ENCODE measurements at places on chromosomes 7 and 10.

- DNase-seq: no peak
These were observed 187.6 kb downstream of the PFKFB3 start for GRCh38 chr10:6390213-6390845.

GRCh38 chr10:72015841-72016240 is 51.6 kb downstream of the CHST3 start:
- no peak for DNase-seq

GRCh38 chr7:20541608-20542349 is 73.7 kb upstream of the ABCB5 start:
- no peak for DNase-seq

DNA sequence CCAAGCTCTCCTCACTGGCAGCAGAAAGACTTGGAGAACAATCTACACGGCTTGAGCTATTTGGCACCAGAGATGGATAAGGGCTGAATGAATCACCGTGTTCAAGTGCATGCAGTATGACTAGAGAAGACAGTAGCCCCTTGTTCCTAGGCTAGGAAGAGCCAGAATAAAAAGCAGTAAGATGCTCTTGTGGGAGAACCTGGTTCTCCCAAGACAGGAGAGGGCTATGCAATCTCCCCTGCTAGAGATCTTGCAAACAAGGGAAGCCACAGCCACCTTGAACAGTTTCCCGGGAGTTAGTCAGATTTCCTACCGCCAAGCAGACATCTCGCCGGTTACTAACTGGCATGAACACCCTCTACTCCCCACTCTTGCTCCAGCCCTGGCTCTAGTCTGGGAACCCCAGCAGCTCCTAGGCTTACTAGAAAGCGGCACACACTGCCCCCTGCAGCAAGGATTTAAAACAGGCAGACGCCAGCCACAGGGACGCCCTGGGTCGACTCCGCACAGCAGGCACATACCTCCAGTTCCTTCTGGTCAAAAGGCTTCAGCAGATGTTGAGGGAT is 107.3 kb downstream of the SMURF1 start:
- peak; percentile 43 for DNase-seq

DNA sequence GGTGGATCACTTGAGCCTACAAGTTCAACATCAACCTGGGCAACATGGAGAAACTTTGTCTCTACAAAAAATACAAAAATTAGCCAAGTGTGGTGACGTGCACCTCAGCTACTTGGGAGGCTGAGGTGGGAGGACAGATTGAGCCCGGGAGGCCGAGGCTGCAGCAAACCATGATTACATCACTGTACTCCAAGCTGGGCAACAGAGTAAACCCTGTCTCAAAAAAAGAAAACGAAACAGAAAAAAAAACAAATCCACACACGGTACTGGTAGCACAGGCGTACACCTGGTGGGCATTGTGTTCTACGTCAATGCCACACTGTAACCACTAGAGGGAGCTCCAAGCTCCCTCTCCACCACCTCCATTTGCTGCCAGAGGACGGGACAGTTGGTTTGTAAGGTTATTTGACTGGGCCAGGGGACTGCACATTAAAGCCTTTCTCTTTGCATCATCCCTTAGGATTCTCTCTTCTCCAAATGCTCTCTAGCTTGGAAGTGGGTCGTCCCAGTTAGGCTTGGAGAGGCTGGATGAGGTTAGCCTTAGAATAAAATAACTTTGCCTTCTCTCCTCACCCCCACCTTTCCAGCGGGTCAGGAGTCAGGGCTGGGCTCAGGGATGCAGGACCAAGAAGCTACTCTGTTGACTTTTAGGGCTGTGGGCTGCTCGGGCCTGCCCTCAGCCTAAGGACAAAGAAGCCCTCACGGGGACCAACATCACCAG is 130.8 kb downstream of the SORBS1 start:
- DNase-seq: peak; percentile 81

DNA sequence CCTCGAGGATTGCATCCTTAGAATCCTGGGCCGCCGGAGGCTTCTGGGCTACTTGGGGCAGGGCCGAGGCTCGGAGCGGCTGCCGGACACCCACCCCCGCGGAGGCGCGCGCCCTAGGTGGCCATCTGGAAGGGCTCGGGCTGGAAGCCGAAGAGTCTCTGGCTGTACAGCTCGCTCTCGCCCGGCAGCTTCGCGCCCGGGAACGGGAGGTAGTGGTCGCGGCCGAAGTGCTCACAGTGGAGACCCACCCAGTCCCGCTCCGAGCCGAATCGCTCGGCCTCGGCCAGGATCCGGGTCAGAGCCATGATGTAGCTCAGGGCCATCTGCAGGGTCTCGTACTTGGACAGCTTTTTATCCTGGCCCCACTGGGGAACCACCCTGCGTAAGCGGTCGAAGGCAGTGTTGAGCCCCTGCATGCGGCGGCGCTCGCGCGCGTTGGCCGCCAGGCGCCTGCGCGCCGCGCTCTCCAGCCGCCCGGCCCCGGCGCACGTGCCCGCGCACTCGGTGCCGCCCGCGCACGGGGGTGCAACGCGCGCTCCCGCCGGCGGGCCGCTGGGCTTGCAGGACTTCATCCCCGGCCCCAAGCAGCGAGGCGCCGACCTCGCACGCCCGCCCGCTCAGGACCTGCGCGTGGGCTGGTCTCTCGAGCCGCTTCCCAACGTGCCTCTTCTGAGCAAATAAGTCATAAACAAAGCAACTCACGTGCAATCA is 652 bp downstream of the ATOH7 start:
- peak; percentile 72 for DNase-seq

DNA sequence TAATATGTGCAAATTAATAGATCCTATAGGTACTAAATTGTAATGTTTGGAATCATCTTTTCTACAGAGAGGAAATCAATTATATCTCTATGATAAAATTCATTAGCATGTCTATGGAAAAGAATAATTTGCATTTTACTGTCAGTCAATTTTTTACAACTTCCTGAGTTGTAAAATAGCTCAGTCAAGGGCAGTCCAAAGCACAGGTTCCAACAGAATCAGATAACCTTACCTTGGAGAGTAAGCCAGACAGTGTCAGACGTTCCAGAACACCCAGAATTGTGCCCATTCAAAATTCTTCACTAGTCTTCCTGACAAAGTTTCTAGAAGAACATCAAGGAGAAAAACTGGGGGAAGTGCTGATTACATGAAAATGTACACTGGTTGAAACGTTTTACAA is 31.1 kb upstream of the IMMP2L start:
- no peak for DNase-seq

DNA sequence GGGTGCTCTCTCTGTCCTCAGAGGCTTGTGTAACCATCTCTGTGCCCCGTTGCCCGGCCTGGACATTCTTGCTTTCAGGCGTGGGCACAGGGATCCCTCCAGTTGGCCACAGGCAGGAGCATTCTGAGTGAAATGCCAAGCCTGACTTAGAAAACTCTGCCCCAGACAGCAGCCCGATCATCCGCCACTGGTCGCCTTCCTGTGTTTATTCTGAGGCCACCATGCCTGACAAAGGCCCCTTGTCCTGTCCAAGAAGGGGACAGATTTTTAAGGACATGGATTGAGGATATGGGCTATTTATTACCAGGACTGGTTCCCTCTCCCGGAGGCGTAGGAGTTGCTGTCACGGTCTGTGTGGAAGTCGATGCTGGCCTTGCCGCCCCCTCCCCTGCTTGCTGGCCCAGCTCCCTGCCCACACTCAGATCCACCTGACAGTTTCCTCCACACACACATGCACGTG is 54.3 kb downstream of the SPOCK2 start:
- DNase-seq: no peak

DNA sequence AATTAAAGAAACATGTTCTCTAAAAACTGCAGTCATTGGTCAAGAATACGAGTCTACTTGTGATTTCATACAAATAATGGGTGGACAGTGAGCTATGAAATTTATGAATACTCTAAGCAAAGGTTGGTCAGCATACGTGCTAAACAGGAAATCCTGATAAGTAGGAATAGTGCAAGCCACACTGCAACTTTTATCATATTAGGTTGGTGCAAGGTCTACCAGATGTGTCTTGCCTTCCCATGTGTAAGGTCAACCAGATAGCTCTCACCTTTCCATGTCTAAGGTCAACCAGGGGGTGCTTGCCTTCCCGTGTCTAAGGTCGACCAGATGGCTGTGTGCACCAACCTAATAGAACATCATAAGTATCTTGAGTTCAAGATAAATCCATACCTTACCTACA is 2.0 kb upstream of the ITGB1 start:
- DNase-seq: peak; percentile 42

GRCh38 chr7:54995610-54996363 is 23.0 kb upstream of the EGFR start:
- DNase-seq: peak; percentile 86

GRCh38 chr7:139060695-139061237 is 24.9 kb upstream of the ZC3HAV1L start:
- DNase-seq: peak; percentile 16

Measured in lung microvascular endothelial cell (primary cell).